ENCODE measurements at places on chromosomes 2 and 18.

- peak; percentile 89 for DNase-seq
Measured at GRCh38 chr18:56067969-56068671, 480.1 kb upstream of the TCF4 start.

DNA sequence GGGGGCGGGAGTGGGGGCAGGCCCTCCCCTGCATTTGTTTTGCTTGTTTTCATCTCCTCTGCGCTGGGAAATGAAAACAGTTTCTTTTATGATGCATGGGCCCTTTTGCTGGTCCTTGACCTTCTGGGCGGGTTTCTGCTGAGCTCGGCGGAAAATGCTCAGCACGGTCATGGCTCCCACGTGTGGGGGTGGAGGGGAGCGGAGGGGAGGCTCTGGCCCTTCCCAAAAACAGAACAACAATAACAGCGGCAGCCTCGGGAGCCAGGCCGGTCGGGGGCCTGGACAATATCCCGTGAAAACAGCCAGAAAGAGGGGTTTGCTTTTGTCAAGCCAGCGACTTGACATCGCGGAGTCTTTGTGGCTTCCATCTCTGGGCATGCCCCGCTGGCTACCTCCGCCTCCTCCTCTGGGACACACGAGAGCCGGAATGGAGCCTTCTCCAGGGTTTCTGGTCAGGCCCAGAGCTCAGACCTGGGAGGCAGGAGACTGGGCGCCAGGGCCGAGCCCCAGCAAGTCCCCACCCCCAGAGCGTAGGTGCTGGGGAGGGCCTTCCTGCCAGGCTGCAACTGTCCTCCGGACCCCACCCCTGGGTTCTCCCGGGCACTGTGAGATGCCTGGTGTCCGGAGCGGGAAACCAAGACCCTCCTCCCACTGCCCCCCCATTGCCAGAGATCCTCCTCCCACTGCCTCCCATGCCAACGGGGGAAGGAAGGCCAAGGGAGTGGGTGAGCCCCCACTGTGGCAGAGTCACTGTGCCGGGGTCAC is 35.9 kb upstream of the SNED1 start:
- DNase-seq, result no peak

DNA sequence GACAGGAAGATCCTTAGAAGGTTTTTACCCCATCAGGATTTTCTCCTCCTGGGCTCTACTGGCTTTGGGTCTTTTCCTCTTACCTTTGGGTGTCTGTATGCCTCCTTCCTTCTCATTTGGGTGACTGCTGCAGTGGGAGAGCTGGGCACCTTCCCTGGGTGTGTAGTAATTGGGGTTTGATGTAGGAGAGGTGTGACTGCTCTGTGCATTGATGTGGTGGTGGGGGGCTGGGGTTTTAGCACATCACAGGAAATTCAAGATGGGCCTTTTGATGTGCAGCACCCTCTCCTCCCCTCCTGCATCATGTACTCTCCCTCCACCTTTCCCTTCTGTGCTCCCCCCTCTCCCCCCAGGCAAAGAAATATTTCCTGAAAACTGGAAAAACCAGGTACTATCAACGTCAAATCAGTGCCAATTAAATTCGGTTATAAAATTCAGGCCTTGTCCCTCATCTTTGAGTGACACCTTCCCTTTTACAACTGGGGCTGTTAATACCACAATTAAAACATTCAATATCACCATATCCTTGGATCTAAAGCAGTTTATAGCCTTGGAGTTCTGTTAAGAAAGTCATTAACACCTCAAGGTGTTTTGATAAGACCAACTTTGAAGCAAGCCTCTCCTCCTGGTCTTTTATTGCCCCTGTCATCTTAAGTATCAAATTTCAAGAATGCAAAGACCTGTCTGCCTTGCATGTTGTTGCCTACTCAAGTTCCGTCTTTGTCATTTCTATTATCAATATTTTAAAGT is 23.3 kb downstream of the EDAR start:
- DNase-seq, result no peak

DNA sequence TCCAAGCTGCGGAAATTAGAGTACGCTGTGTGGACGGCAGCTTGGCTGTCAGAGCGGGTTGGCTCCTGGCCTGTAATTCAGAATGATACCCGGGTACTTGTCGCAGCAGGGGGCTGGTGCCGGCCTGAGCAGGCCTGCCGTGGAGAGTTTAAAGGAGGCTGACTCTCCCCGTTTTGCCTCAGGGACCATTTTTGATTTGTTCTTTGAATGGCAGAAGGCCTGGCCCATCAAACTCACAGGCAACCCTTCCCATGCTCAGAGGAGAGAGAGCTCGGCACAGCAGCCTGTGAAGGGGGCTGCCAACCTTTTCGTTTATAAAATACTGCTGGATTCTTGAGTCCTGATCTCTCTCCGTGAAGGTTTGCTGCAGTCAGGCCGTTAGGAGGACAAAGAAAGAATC is 151.3 kb downstream of the KLHL29 start:
- no peak for DNase-seq

DNA sequence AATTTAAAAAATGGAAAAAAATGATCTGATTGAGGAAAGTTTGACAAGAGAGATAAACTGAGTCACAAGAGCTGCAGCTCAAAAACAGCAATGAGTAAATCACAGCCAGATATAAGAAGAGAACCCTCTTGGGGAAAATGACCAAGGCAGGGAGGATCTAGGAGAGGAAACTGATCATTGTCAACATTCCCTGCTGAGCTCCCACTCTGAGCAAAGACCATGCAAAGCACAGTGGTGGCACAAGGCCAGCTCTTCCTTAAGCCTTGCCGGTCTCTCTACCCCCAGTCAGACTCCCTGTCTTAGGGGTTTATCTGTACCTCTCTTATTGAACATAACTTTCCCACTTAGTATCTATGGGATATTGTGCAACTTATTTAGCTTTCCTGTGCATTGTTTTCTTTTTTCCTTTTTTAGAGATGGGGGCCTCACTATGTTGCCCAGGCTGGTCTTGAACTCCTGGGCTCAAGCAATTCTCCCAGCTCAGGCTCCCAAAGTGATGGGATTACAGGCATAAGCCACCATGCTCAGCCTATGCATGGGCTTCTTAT is 54.0 kb upstream of the PPP1CB start:
- no peak for DNase-seq

GRCh38 chr2:228063558-228063957 is 117.9 kb downstream of the SPHKAP start:
- peak; percentile 5 for DNase-seq

GRCh38 chr18:75871596-75871995 is 444.1 kb upstream of the SMIM21 start:
- DNase-seq, result no peak

GRCh38 chr2:100730290-100730868 is 89.6 kb upstream of the NPAS2 start:
- DNase-seq, result peak; percentile 81

- DNase-seq, result no peak
Measured at GRCh38 chr18:36424741-36425142, 127.2 kb downstream of the FHOD3 start.

DNA sequence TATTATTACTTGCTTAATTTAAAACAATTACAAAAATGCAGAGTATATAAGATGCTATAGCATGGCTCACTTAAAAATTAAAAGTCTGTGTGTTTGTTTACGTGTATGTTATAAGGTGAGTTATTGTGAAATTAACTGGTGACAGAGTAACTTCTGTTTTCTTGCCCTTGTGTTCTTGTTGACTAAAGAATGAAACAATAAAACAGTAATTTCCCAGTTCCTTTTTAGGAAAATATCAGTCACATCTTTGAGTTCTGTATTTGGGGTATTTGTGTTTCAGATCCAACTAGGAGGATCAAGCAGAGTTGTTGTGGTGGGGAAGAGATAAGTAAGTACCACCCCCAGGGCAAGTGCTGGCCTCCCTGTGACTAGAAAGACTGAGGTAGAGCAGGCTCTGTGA is 143.6 kb downstream of the CCDC148 start:
- DNase-seq, result no peak

GRCh38 chr2:190043441-190043840 is 19.1 kb downstream of the MSTN start:
- peak; percentile 41 for DNase-seq

GRCh38 chr2:216319771-216320170 is 52.5 kb downstream of the MARCHF4 start:
- DNase-seq, result peak; percentile 64

- peak; percentile 69 for DNase-seq
Measured at GRCh38 chr2:121722479-121722878, 14.2 kb downstream of the NIFK start.

DNA sequence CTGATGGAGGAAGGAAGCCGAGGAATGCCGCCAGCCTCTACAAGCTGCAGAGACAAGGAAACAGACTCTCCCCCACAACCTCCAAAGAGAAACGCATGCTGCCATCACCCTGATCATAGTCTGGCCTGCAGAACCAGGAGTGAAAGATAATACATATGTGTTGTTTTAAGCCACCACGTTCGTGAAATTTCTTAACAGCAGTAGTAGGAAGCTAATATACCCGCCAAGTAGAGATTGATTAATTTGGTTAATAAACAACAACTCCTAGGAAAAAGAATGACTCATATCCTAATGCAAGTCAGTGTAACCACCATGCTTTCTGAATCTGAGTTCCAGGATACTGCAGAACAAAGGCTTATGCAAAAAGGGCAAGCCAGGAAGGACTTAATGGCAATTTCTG is 36.6 kb downstream of the LONRF2 start:
- peak; percentile 86 for DNase-seq

GRCh38 chr2:238865015-238865719 is 17.3 kb downstream of the TWIST2 start:
- no peak for DNase-seq

DNA sequence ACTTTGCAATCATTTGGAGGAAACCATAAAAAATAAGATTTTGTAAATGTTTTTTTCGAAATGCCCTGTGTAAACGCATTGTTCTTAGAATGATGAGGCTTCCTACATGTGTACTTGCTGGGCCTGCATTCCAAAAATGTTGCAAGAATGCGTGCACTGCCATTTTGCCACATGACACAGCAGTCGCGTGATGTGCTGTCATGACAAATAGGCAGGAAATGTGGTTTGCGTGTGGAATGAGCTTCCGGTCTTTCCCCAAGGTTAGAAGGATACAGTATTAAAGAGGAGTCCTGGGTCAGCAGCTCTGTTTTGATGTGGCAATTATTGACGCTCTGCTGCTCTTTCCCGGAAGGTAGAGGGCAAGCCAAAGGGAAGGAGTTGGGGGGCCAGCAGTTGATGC is 18.1 kb upstream of the SERPINB2 start:
- DNase-seq, result peak; percentile 89

DNA sequence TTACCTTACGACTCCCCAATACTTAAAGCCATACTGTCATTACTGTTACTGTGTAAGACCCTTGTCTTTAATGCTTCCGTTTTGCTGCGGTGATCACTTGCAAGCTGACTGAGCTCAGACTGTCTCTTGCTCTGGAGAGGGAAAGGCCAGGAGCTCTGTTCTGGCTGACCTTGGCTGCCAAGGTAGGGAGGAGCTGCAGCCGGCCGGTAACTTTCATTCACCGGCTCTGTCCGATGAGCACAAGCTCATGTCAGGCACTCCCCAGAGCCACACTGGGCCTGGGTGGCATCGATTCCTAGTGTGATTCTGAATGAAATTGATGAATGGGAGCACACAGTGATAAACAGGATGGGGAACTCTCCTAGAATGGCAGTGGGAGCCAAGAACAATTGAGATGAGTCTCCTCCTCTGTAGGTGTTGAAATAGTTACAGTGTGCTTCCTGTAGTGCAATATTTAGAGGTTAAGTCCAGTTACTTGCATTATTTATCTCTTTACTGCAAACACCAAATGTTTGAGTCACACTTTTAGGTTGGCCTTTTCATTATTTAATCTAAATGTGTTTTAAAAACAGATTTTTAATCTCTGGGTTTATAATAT is 100.9 kb downstream of the ATP9B start:
- DNase-seq, result peak; percentile 6

DNA sequence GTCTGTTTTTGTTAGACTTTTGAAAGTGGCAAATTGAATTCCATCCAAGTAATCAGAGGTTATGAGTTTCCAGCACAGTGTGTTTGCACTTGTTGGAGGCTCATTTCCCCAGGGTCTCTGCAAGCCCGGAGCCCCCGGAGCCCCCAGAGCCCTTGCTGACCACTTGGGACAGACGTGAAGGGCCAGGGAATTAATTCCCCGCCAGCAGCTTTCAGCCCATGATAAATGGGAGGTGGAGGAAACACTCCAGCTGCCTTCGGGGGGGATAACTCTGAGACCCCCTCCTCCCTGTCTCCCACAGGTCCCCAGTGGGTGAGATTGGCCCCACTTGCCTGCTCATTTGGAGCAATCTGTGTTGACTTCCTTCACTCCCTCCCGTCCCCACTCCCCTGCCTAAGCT is 79.2 kb downstream of the KLHL29 start:
- DNase-seq, result no peak

DNA sequence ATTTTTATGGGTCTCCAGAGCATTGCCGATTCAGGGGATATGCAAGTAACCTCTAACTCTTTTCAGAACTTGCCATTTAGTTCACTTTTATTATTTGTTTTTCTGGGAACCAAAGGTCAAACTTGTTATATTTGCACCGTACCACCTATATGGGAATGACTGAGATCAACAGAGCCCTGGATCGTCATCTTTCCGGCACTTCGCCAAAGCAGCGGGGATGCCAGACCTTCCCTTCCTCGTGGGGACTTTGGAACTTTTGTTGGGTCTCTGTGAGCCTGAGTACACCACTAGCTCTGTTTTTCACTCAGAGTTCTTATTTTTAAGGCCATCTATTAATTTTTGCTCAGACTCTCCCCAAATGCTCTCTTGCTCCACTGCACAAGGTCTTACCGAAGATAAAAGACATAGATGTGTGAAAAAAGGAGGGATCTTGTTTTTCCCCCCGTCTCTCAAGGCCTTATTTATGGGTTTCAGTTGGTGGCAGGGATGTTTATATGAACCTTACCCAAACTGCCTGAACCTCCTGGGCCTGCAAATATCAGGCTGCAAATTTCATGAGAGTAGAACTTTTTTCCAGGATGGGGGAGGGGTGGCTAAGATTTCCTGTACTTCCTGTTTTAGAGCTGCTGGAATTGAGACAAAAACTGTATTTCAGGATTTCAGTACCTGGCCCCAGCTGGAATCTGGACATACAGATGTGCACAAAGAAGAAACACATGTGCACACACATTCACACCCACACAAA is 350.3 kb downstream of the HRH4 start:
- DNase-seq, result no peak

DNA sequence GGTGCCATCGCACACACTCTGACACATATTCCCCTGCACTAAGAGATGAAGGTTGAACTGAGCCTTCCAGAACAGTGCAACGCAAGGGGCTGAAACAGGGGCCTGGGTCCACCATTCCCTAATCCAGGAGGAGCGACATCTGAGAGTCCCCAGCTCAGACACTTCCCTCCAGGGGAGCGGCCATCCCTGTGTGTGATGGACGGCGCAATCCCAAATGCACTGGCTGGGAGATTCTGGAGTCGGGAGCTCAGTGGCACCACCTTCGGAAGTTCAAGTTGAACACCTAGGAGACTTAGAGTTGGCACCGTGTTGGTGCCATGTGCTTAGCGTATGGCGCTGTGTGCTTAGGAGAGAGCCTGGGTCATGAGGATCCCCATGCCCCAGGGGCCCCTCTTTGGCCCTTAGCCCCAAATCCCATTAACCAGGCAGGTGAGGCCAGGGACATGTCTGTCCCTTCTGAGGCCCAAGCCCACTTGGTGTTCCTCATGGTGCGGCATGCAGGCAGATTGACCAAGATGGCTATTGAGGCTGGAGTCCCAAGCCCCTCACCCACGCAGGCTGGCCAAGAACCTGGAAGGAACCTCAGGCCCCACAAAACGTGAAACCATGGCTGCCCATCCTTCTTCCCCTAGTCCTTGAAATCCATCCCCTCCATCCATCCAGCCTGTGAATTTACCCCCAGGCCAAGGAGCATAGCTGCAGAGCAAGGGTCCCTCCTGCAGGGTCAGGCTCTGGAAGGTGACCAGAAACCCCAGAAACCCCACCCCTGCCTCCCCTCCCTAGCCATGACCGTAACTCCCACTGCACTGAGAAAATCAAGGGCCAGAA is 114.1 kb upstream of the OTOS start:
- no peak for DNase-seq
